Fibroblast of mammary gland (primary cell): ENCODE measurements at places on chromosomes 12 and 14.

DNA sequence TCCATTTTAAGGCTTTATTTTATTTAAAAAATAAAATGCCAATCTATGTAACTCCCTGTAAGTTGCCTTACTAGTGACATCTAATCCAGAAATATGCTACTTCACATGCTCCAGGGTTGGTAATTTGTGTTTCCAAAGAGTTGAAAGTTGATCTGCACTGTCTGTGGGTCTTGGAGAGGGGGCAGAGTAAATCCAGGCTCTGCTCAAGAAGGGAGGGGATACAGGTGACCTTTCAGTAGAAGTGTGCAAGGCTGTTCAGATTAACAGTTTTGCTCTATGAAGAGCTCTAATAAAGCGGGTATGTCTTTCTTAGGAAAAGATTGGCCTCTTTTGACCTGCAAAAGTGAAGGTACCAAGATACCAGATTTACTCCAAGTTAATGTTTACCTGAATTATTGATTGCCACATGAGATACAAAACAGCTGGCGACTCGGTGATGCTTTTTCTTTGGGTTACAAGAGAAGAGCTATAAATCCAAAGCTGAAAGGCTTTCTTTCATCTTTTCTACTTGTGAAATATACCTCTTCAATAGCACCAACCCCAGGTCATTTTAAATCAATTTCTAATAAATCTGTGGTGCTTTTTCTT lies 75.6 kb upstream of the FLRT2 start:
- no peak for DNase-seq

- DNase-seq, result no peak
Observed at GRCh38 chr12:132066345-132066685, 77.8 kb downstream of the DDX51 start.

GRCh38 chr12:102611995-102612394 lies 131.6 kb upstream of the IGF1 start:
- DNase-seq, result no peak

- peak; percentile 99 for DNase-seq
Observed at GRCh38 chr14:26765768-26766520, 168.1 kb upstream of the NOVA1 start.

DNA sequence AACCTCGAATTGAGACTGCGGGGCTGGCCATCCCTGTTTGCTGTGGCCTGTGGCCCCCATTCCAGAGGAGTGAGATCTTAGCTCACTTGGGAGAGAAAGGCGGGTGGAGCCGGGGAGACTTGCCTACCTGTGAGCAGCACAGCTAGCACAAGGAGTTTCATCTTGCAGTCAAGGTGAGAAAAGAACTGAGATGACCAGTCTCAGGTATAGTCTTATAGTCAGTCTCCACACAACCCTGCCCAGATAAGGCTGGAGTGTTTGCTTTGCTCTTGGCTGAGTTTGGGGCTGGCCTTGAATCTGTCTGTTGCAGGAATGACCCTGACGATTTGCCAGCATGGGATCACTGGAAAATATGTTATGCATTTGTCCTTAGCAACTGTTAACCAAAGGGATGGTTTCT lies at the start of gene PLA2G1B:
Gene PLA2G1B, minus strand, starts transcription at position 187 of the 400 bp plus-strand sequence. Its CDS starts 26 bp downstream, at position 161.
- DNase-seq, result no peak

- DNase-seq, result no peak
Observed at GRCh38 chr14:81455390-81455789, 55.3 kb upstream of the STON2 start.

DNA sequence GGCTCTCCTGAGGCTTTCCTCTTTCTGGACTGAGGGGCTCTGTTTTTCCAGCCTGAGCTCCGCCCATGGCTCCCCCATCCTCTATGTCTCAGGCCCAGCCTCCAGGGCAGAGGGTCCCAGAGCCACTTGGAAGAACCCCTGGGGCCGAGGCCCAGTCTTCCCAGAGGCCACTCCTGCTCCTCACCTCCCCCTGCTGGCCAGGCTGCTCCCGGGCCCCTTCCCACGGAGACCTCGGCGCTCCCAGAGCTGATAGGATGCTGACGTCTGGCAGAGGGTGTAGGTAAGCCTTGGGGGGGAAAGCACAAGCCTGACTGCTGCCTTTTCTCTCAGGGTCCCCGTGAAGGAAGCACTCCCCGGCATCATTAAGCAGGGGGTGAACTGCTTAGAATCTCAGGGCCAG lies 51.4 kb downstream of the ERH start:
- DNase-seq, result no peak

DNA sequence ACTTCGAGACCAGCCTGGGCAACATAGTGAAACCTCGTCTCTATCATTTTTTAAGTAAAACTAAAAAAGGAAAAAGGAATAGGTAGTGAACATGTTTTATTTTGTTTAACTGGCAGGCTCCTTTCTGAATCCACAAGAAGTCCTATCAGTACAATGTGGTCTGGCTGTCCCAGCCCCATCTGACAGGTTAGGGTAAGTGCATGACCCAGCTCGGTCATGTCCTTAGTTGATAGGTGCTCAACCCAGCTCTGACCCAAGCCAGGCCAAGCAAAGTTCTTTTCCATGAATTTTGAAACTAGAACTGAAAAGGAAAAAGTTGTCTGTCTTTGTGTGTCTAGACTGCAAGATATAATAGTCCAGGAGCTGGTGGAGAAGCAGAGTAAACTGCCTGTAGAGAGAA lies 4.7 kb upstream of the NRDE2 start:
- no peak for DNase-seq

GRCh38 chr12:27274706-27275105 lies 30.6 kb downstream of the STK38L start:
- no peak for DNase-seq

DNA sequence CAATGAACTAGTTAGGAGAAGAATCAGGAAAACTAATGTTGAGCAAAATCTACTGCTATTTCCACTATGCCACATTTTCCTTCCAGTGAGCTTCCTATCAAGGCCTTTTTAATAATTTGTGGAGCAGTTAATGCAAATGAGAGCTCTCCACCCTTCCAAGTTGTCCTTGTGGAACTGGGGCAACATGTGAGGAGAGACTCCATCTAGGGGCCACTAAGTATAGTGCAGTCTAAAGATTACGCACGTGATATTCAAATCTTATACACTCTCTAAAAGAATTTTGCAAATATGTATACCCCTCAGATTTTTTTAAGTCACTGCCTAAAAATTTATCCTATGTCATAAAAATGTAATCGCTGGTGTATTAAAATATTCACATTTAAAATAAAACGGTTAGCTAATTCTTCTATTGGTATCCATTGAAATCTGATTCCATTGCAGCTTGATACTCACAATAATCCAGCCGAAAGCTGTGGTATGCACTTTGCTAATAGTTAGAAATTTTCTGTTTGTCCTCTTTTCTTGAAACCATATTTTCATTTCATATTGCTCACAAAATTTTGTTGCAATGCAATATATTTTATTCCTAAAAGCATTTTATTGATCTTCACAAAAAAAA lies 100.1 kb downstream of the PAH start:
- DNase-seq, result peak; percentile 34

DNA sequence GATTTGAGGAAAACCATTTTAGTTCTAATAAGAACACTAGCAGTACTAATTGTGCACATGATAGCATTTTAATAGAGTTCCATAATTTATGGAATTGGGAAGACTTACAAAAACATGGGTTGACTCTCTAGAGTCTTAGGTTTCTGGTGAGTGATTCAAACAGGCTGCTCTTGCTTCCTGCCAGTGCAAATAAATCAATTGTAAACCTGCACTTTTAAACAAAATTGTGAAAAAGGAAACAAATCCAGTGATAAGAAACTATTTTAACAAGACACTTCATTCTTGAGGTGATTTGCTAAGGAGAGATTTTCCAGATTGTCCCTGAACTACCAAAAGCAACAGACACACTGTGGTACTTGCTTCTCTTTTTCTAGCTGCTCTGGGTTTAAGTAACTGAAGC lies 112.2 kb downstream of the CACNA1C start:
- peak; percentile 58 for DNase-seq

DNA sequence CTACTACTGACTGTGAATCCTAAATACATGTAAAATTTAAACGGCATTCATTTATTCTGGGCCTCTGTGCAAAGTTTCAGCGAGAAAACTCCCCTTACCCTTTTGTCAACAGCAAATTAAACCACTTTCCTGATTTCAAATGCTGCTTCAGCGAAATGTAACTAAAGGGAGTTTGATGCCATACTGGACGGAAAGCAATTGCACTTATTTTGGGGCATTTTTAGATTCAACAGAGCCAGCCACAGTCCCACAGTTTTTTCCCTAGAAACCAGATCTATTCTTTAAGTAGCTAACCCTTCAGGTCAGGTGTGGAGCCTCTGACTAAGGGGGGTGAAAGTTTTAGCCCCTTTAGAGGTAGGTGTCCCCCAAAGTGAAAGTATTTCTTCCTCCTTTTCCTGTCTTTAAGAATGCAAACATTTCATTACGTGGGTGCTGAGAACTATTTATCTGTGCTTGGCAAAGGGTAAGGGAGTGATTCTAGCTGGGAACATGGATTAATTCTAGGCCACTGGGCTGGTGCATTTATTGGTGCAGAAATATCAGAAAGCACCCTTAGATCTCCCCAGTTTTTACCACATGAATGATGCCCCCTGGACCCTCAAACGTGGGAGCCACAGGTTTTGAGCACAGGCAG lies 72.7 kb downstream of the SPTB start:
- no peak for DNase-seq

DNA sequence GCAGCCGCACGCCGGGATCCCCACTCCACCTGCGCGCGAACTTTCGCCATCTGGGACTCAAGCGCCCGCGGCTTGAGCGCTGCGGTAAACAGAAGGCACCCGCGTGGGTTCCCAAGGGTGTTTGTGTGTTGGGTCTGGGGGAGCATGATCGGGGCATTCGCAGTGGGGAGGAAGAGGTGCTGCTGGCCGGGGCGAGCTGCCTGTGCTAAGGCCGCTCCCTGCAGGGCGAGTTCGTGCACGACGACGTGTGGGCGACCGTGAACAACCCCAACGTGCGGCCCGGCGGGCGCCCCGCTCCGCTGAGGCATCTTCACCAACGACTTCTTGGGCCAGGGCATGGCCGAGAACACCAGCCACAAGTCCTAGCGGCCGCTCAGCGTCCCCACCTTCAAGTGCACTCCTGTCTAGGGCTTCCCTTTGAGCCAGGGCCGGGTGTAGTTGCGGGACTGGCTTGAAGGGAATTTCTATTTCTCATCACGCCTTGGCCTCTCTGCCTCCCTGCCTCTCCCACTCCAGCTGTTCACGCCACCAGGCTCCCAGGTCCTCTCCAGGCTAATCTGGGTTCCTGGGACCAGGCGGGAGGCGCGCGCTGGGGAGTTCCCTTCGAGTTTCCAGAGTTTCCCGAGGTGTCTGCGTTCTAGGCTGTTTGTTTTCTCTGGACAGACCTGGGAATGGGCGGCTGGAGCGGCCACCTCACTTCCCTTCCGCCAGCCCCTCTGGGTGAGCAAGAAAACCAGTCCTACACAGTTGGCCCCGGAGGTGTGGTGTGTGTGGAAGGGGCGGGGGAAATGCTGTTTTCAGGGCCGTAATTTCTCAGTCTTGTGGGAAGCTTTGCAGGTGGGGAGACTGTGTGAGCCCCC lies 417.8 kb upstream of the TMTC1 start:
- DNase-seq, result no peak

DNA sequence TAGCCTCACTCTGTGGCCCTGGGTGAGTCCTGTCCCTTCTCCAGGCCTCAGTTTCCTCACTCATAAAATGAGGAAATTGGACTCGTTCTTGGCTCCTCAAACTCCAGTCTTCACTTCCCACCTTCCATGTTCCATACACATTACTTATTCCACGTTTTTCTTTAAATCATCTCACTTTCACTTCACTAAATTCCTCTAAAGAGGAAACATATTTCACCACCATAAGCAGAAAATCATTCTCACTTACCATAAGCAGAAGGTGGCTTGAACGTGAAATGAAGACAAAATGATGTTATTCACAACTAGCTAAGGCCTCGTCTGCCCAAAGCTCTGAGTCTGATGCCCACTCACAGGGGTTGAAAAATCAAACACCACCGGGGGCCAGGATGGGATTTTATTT lies 278.3 kb downstream of the ADGRD1 start:
- DNase-seq, result no peak

DNA sequence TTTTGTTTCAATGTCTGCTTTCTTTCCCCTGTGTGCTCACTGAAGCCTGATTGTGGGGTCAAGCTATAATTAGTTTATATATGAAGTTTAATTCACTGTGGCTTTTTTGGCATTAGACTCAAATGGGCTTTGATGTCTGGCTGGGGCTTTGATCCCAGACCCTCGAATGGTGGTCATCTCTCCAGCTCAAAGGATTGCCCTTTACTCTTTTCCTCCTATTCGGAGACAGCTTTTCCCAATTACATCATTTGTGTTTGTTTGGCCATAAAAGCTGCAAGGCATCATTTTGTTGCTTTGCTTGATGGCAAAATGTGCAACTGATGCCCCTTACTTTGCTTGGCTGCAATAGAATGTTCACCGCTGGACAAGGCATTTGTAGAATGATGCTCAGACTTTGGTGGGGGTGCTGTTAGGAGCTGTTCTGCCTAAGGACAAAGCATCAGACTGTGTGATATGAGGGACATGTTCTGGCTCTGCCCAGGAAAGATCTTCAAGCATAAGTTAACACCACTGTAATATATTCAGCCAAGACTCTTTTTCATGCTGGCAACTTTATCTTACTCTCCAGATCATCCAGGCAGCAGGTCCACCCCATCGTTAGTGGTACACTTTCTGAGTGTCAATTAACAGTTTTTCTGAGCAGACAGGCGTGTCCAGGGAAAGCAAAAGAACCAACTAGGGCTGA lies 3.2 kb upstream of the DACT1 start:
- DNase-seq, result no peak

GRCh38 chr12:122545855-122546254 lies 18.8 kb downstream of the KNTC1 start:
- DNase-seq, result no peak

DNA sequence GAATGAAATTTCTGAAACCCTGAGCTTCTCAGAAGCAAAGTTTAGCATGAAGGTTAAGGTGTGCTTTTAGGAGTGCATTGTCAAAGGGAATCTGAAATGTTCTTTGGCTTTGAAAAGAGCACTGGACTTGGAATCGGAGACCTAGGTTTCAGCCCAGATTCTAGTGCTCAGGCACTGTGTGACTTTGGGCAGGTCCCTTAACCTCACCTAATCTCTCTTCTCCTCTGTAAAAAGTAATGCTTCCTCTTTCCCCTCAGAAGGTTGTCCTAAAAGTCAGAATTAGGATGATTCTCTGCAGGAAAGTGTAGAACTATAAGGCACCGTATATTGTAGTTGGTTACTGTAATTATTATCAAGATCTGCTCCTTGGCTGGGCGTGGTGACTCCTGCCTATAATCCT lies 38.0 kb upstream of the ELK3 start:
- no peak for DNase-seq

- DNase-seq, result peak; percentile 25
Observed at GRCh38 chr12:120764816-120765215, 39.2 kb downstream of the ACADS start.
